Tongue (tissue), 3 donors: ENCODE measurements at places on chromosomes 12 and 14.

DNA sequence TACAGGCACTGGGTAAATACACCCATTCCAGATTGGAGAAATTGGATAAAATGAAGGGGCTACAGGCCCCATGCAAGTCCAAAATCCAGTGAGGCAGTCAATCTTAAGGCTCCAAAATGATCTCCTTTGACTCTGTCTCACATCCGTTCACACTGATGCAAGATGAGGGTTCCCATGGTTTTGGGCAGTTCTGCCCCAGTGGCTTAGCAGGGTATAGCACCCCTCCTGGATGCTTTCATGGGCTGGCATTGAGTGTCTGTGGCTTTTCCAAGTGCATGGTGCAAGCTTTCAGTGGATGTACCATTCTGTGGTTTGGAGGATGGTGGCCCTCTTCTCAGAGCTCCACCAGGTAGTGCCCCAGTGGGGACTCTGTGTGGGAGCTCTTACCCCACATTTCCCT, 427.2 kb downstream of the TRHDE start:
- DNase-seq: no peak

- DNase-seq: peak; percentile 96
Observed at GRCh38 chr14:20609215-20610001, 18.2 kb upstream of the RNASE12 start.

- DNase-seq: peak; percentile 13
Observed at GRCh38 chr14:72024043-72024407, 91.8 kb downstream of the RGS6 start.

GRCh38 chr12:18462442-18462841, 201.1 kb downstream of the PIK3C2G start:
- DNase-seq: peak; percentile 82

GRCh38 chr14:33962016-33962415, 11.1 kb upstream of the EGLN3 start:
- DNase-seq: peak; percentile 62

DNA sequence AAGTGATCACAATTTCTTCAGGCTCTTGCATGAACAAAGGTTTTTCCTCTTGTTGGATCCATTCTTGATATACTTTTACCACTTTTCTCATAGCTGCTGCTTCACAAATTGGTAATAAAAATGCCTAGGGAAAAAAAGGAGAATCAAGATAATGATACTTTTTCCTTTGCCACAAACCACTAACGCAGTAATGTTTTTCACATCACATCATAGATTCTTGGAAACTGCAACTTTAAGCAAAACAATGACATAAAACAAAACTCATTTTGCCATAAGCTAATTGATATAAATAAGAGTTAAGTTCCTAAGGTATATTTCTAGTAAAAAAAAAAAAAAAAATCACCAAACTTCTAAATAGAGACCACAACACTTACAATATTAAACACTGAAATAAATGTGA, 66.7 kb downstream of the RALGAPA1 start:
- DNase-seq: no peak

DNA sequence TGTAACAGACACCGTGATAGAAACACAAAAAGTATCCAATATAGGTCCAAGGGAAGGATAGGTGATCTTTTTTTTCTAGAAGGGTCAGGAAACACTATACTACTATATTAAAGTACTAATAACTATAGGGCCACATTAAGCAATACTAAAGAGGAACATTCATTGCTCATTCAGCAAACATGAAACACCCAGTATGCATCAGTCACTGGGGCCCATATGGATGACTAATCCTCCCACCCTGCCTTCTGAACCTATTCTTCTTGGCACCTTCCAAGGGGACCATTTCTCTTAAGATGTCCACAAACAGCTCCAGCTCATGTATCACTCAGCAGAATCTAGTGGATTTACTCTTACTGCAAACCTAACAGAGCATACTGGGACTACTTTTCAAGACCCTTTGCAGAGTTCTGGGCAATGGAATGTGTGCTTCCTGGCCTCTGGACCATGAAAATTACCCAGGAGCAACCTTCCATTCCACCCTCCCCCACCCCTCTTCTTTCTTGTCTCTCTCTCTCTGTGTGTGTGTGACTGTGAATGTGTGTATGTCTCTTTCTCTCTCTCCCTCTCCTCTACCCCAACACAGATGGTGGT, 187.9 kb downstream of the EPS8 start:
- DNase-seq: no peak

DNA sequence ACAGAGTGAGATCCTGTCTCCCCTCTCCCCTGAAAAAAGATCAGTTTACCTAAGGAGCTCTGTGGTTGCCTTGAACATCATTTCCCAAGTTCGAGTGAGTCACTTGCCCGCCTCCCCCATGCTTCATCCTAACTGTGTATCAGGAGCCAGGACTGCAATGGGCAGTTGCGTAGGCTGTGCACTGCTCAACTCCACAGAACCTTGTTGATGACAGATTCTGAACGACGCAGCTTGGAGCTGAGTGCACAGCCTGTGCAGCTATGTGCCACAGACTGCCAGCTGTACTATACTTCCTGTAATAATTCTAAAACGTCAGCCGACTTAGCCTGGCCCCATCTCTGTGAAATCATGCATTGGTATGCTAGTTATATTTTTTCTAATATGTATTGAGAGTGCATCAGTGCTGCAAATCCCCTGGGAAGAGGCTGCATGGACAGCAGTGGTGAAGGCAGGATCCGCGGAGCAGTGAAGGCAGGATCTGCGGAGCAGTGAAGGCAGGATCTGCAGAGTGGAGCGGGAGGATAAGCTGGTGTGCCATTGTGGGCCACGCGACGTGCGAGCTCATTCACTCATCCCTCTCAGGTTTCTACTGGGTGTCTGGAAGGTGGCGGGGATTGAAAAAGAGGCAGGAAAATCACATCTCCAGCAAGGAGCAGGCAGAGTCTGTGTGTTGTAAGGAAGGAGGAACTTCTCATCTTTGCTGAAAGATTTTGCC, 80.8 kb downstream of the GALNT9 start:
- no peak for DNase-seq

- no peak for DNase-seq
Observed at GRCh38 chr12:63855299-63855698, 10.8 kb downstream of the SRGAP1 start.

DNA sequence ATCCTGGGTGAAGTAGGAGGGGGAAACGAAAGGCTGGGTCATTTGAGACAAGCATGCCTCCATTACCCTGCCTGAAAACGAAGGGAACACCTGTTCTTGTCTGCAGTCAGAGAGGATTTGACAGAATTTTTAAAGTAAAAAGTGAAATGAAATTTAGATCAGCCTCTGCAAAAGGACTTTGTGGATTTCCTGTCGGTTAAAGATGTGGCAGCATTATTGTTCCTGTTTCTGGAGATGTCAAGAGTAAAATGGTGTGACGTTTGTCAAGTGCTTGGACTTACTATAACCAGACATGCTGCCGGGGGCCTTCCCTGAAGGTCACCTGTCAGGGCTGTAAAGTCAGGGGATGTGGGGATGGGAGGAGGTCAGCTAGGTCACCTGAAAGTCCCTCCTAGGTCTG, 32.0 kb downstream of the NRXN3 start:
- DNase-seq: no peak

- DNase-seq: peak; percentile 73
Observed at GRCh38 chr12:99960311-99960710, 24.4 kb downstream of the ANKS1B start.

GRCh38 chr14:80974679-80975078, 19.3 kb downstream of the TSHR start:
- DNase-seq: no peak

DNA sequence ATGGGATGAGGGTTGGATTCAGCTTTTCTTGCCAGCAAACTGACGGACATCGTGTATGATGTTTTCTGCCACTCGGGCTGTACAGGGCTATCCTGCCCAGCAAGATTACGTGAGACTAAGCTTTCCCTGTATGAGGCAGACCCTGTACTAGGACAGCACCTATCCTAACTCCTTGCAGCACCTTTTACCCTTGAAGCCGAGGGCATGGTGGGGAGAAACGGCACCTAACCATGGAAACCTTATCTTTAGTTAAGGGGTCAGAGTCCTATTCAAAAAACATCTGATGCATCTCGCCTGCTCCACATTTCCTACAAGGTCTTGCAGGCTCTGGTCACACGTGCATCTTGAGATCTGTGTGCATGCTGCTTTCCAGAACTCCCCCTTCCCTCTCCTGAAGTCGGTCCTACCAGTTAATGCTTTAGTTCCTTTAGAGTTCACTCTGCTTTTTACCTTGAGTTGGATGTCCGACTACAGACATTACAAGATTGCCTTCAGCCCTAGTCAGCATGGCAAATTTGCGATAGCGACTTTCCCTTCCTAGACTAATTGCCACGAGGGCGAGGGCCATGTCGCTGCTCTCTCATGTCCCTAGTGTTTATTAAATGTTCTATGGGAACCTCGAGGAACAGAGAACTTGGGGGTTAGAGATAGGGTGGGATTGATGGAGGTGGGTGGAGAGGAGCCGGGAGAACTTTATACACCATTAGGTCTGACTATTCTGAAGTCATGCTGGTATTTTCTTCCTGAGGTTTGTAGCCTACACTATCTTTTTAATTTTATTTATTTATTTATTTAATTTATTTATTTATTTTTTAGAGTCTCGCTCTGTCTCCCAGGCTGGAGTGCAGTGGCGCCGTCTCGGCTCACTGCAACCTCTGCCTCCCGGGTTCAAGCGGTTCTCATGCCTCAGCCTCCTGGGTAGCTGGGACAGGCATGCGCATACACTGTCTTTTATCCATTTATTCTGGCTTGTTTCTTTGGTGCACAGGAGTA, 6.6 kb downstream of the RAN start:
- DNase-seq: no peak

DNA sequence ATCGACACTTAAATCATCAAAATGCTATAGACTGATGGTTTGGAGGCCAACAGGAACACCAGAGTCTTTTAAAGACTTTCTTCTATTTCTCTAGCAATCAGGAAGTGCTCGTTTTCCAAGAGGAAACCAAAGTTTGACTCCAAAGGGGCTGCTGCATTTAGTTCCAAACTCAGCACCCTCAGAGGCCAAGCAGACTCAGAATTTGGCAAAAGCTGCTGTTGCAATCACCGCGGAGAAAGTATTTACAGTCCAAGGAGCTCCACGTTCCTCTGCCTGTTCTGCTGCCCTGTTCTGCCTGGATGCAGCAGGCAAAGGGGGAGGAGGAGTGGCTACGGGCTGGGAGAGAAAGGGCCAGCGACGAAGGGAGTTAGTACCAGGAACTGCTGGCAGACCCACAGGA, 325.1 kb downstream of the BCL11B start:
- peak; percentile 81 for DNase-seq

DNA sequence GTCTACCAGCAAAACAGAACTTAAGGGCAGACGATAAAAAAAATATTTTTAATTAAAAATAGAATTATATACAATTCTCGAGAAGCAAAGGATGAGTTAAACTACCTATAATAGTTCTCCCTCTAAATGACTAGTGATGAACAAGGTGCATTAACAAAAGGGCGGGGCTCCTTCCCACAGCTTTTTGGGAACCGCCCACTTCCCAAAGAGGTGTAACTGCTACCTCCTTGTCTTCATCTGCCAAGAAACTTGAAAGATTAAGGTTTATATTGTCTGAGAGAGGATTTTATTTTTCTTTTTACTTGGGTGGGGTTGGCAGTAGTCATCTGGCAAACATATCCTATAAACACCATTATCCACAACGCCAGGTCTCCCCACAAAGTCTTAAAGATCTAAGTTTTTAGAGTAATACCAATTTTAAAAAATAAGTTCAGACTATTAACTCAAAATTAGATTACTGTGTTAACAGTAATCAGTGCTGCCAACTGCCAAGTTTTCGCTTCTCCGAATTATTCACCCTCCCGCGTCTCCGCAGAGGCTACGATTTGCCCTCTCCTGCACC, 938 bp downstream of the RALGAPA1 start:
- peak; percentile 49 for DNase-seq

DNA sequence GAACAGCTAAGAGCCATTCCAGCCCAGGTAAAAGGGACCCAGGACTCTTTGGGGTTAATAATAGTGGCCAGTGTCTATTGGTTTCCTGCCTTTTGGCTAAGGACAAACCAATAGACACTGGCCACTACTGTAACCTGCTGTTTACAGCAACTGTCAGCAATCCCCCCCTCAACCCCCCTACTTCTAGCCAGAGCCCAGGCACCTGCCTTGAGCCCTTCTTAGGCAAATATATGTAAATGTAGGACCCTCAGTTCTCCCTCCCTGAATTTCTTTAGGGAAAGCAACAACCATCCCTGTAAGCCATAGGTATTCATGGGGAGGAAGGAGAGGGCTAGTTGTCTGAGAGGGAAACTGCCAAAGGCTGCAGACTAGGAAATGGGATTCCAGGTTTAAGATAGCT, 22.3 kb downstream of the HOXC4 start:
- DNase-seq: no peak

- no peak for DNase-seq
Observed at GRCh38 chr14:66709291-66709690, 201.3 kb downstream of the GPHN start.

DNA sequence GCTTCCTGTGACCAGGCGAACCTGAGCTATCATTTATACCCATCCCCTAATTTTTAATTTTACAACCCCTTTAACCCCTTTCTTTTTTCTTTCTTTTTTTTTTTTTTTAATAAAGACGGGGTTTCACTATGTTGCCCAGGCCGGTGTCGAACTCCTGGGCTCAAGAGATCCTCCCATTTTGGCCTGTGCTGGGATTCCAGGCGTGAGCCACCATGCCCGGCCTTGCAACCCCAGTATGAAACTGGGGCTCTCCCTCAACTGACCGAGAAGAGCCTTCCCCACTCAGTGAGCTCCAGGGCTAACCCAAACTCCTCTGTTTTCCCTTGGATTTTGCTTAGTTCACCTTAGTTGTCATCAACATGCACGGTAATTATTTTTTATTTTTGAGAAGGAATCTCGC, 992 bp downstream of the CPSF2 start:
- DNase-seq: peak; percentile 4
